Brain pericyte (primary cell): ENCODE measurements at places on chromosomes 2 and 18.

GRCh38 chr18:30965237-30965636 lies 77.3 kb downstream of the DSC3 start:
- no peak for DNase-seq

- no peak for DNase-seq
Measured at GRCh38 chr2:201342923-201343322, 14.2 kb downstream of the FLACC1 start.

DNA sequence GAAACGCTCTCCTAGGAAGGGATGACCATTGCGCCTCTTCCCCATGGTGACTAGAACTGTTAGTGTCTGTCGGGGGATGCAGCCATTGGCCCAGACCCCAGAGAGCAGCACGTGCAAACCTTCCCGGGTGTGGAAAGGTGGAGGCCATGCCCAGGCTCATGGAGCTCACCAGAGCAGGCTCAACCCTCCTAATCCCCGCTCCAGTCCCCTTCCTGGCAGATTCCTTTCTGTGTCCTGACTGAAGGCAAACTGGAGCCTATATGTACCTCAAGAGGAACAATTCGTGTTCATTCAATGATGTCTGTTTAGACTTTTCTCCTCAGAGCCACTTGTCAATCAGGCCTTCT lies 94.4 kb downstream of the RHOB start:
- DNase-seq: no peak

- no peak for DNase-seq
Measured at GRCh38 chr2:148560496-148560895, 84.1 kb upstream of the EPC2 start.

DNA sequence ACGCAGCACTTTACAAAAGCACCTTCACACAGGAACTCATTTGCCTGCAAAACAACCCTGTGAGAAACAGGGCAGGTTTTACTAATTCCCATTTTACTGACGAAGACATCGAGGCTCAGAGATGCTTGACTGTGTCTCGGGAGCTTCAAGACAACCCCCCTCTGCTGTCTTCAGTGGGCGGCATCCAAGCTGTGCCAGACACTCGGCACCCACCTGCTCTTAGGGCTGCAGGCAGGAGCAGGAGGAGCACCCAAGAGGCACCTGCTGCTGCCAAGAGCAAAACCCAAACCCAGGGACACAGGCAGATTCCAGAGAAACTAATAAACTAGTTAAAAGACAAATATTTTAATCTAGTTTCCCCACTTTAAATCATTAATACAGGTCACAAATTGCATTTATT lies 67.9 kb downstream of the PPP4R1 start:
- DNase-seq: no peak

- DNase-seq: no peak
Measured at GRCh38 chr18:62769216-62769615, 53.9 kb downstream of the PHLPP1 start.

- no peak for DNase-seq
Measured at GRCh38 chr18:76401498-76401897, 93.5 kb downstream of the ZNF516 start.

GRCh38 chr2:45145073-45145899 lies 136.0 kb upstream of the SIX2 start:
- no peak for DNase-seq

DNA sequence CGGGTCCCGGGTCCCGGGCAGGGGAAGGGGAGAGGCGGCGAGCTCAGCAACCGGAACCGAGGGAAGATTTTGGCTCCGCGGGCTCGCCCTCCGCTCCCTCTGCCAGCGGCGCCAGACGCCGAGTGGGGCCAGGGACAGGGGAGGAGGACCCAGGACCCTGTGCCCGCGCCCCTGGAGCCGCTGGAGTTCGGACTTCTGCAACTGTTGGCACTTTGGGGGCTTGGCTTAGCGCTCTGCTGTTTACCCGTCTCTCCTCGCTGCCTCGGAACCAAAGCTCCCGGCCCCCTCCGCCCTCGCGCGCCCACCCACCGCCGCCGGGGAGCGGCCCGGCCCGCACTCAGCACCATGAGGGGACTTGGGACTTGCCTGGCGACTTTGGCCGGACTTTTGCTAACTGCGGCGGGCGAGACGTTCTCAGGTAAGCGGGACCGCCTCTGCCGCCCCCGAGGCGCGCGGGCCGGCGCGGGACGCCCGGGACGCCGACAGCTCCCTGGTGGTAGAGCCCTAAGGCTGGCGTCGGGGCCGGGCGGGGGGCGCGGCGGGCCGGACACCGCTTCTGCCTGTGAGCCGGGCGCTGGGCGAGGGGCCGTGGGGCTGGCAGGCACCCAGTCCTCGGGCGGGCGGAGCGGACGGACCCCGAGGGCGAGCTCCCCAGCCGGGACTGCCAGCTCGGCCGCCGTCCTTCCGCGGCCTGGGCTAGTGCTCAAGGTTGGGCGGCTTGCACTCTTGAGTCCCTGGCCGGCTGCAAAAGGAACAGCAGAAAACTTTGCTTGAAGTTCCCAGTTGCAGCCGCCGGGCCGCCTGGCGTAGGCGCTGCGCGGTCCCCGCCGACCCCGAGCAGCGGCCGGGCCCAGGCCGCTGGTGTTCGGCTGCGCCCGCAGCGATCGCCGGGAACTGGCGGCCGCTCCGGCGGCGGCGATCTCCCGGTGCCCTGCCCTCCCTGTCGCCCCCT lies 634 bp downstream of the PTPRM start:
- no peak for DNase-seq
